ENCODE measurements at places on chromosomes 7 and 10.

GRCh38 chr7:40757109-40757508, 622.3 kb downstream of the SUGCT start:
- DNase-seq, result no peak

DNA sequence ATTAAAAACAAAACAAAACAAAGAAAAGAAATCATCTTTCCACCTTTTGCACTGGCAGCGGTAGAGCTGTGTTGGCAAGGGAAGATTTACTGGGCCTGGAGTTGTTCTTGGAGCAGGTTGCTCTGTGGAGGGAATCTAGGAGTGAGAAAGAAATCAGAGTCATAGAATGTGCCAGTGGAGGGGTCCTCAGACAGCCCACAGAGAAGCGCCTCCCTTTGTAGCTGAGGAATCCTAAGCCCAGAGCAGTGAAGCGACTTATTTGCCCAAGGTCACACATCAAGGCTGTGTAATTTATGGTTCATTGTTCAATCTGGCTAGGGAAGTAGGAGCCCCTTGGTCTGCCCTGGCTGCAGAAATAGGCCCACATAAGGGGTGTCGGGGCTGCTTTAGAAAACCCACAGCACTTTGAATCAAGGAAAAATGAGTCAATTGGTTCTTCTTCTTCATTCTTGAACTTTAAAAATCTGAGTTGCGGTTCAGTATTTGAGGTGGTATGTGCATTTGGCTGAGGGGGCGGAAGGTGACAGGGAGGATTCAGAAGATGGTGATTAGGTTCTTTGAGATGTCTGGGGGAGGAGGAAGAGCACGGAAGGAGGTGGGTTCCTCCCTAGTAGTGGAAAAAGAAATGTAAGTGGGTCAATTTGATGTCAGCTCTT, 253.7 kb downstream of the PTEN start:
- DNase-seq, result no peak

DNA sequence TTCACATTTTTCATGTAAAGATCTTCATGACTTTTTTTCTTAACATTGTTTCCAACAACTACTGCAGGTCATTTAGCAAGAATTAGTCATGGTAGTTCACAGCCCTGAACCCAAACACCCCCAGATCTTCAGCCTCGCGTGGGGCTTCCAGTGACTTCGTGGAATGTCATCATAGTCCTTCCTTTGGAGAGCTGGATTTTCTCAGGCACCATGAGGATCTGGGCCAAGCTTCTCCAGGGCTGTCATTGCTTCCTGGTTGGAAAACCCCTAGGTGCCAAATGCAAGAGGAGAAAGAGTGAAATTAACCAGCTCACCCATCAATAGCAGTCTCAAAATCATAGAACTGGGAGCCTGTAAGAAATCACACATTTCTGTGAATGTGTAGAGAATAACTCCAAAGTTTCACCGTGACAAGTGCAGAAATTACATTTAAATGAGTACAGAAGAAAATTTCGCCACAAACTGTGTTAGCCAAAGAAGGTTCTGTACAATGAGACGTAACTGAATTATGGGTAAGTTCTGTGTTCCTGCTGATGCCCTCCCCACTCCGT, 175.4 kb downstream of the CELF2 start:
- DNase-seq, result no peak

DNA sequence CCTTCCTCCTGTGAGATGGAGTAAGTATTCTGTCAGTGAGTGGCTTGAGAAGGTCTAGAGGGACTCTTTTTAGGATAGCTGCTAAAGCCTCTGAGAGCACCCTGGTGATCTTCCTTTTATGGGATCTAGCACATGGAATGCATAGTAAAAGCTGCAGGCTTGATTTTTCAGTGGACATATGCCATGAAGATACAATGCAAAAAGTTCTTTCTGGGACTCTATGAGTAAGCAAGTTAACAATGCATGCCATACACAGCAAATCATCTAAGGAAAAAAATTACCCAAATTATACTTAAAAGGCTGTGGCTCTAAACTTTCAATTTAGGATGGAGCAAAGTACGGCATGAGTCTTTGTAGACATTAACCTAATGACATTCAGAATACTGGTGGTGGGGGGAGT, 154.5 kb downstream of the SGMS1 start:
- DNase-seq, result no peak

- no peak for DNase-seq
Observed at GRCh38 chr10:117926491-117926890, 120.2 kb downstream of the RAB11FIP2 start.

- no peak for DNase-seq
Observed at GRCh38 chr10:76301950-76302349, 870.5 kb downstream of the LRMDA start.

GRCh38 chr10:79184145-79184625, 115.4 kb downstream of the ZMIZ1 start:
- DNase-seq, result no peak

- no peak for DNase-seq
Observed at GRCh38 chr7:2980401-2981102, 63.1 kb downstream of the CARD11 start.

All from esophagus squamous epithelium (tissue), 5 donors.